ENCODE measurements at places on chromosomes 3 and 15.

DNA sequence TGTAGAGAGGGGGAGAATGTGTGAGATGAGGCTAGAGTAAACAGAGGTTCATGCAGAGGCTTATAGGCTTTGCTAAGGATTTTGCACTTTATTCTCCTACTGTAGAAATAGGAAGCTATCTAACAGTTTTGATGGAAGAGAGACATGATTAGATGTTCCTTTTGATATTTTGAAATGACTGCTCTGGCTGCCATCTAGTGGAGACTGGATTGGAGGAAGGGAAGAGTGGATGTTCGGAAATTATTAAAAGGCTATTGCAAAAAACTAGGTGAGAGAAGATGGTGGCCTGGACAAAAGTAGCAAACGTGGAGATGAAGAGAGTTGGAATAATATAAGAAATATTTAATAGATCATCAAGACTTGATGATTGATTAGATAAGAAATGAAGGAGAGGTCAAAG, 42.2 kb downstream of the SYN2 start:
- no peak for DNase-seq

DNA sequence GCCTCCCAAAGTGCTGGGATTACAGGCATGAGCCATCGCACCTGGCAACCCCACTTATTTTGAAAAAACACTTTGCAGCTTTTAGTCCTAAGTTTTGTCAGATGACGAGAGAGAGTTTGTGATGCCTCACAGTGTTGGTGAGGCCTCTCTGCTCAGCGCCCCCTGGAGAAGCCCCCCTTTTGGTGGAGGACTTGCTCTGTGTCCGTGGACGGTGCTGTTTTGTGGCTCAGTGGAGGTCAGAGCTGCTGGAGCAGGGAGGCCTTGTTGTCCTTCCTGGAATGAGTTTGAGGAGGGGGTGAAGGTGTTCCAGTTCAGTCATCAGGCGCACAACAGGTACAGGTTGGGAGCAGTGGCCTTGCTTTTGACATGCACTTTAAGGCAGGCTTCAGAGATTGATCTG, 58.0 kb downstream of the PGPEP1L start:
- no peak for DNase-seq

- no peak for DNase-seq
Measured at GRCh38 chr3:155880286-155880685, 9.8 kb downstream of the GMPS start.

DNA sequence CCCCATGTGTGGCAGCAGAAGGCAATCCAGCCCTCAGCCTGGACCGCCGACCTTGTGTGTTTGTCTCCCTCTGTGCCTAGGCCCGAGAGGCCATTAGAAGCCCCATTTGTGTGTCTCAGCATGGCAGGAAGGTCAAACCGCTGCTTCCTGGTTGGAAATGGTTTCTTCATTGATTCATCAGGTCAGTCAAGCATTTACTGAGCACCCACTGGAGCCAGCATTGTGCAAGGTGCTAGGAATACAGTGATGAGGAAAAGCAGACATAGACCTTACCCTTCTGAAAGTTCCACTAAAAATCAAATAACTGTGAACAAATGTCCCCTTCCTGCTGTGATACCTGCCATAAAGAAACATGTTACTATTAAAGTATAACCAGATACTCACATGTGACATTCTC, 265.9 kb upstream of the CTDSPL start:
- no peak for DNase-seq

DNA sequence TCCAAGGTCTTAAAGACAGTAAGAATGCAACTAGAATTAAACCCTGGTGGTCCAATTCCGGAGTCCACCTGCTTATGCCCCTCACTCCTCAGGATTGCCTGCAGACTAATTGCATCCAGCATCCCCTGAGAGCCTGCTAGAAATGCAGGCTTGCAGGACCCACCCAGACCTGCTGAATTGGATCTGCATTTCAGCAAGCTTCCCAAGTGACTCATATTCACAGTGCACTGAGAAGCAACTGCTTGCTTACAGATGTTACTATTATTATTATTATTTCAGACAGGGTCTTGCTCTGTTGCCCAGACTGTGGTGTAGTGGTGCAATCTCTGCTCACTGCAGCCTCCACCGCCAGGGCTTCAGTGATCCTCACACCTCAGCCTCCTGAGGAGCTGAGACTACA, 83.5 kb upstream of the VGLL4 start:
- DNase-seq, result no peak

Measured in activated T-cell treated with anti-CD3 and anti-CD28 coated beads for 48 hours (primary cell).